ENCODE measurements at places on chromosomes 4 and X. TPM values are rescaled to one million over a fixed set of nuclear protein-coding genes. Genes with fewer than 3 reads are reported as not detected.

VGLL1 gene
- not detected for total RNA-seq

TRIM60 gene
- total RNA-seq: not detected

STBD1 gene
- 3.6 TPM for total RNA-seq

DNA sequence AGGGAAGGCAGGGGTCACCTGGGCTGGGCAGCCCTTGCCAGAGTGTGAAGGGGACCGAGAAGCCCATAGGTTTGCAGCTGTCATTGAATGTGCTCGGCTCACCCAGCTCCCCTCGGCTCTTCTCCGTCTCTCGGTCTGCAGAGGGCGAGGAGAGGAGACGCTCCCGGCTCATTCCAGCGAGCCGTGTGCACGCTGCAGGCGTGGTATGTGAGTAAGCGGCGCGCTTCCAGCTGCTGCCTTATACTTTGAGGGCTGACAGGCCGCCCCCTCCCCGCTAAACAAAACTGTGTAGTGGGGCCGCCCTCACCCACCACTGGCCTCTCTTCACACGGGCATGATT is 23.0 kb upstream of the BCORL1 start:
- DNase-seq: no peak

DNA sequence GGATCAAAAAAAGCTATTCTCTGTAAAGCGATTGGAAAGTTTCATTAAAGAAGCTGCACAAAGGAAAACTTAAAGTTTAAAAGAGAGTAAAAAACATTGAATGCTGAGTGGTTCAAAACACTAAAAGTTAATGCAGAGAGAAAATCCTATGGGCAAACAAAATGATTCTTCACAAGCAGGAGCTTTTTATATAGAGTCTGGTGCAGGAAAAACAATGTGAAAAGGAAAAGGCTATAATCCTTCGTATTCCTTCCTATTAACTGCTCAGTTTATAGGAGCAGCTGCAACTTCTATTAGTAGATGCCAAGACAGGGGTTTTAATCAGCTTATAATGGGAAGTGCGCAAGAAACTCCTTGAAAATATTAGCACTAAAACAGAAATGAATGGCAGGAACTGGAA is 100.7 kb downstream of the PDGFC start:
- no peak for DNase-seq

DNA sequence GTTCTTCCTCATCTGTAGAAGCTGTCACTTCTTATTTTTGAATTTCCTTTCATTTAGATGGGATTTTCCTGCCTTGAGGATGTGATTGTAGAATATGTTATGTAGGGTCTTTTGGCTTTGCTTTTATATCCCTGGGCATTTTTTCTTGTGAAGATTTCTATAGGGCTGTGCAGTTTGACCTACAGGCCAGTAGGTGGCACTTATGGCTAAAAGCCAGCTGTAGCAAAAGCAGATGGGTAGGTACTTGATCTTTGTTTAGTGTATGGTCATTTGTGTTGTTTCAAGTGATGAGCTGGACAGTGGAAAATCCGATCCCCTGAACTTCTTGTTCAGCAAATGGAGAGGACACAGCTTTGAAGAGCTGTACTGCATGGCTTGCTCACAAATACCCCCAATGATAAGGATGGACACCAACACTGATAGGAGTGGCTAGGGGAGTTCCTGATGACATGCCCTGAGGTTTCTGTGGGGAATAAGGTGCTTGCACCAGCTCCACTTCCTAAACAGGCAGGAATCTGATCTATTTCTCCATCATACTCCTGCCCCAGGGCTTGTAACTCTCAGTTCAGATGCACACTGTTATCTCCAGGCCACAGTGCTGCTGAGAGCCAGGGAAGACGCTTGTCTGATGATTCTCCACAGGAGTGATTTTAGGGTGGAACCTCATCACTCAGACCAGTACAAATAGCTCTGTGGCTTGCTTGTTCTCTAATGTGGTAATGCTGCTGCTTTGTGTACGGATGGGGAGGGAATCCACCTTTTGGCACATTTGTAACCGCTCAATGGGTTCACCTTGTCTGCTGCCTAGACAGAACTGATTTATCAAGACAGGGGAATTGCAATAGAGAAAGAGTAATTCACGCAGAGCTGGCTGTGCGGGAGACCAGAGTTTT is 417.1 kb upstream of the MAGEB16 start:
- peak; percentile 1 for DNase-seq

GRCh38 chrX:114047558-114047957 is 536.3 kb upstream of the HTR2C start:
- DNase-seq: no peak

- no peak for DNase-seq
Observed at GRCh38 chr4:66949419-66949818, 595.9 kb downstream of the CENPC start.

DNA sequence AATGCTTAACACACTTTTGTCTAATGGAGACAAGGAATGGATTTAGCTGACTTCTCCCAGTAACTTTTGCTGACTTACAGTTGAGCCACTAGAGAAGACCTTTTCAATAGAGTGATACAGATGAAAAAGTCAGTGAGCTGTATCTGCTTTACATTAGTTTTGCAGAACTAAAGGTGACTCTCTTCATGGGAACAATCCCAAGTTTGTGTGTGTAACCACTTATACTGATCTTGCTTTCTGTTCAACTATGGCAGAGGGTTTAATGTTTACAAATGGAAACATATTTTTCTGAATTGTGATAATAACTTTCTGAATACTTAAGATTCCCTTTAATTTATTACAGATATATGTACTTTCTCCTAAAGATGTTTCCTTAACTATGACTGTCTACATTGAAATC is 182.6 kb upstream of the PUDP start:
- peak; percentile 62 for DNase-seq

DNA sequence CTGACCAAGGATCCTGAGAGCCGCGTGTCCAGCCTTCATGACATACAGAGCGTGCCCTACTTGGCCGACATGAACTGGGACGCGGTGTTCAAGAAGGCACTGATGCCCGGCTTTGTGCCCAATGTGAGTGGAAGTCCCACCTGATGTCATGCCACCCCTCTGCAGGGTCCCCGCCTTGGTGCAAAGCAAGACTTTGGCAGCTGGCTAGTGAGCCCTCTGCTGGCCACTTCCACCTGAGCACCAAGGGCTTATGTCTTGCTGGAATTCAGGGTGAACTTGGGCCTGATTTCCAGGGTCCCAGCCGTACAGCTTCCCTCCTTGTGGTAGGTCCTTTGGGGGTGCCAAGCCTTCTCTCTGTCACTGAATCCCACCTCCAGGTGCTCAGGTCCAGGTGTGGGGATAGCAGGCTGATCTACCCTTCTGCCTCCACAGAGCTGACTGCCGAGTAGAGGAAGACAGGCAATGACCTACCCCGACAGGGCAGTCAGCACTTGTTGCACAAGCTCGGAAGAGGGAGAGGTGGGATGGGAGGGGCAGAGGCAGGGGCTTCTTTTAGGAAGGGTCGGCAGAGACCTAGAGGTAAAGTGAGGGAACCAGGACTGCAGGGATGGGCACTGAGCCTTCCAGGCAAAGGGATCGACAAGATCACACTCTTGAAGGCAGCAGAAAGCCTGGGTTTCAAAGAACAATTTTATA is 248.1 kb downstream of the EVC2 start:
- peak; percentile 19 for DNase-seq

DNA sequence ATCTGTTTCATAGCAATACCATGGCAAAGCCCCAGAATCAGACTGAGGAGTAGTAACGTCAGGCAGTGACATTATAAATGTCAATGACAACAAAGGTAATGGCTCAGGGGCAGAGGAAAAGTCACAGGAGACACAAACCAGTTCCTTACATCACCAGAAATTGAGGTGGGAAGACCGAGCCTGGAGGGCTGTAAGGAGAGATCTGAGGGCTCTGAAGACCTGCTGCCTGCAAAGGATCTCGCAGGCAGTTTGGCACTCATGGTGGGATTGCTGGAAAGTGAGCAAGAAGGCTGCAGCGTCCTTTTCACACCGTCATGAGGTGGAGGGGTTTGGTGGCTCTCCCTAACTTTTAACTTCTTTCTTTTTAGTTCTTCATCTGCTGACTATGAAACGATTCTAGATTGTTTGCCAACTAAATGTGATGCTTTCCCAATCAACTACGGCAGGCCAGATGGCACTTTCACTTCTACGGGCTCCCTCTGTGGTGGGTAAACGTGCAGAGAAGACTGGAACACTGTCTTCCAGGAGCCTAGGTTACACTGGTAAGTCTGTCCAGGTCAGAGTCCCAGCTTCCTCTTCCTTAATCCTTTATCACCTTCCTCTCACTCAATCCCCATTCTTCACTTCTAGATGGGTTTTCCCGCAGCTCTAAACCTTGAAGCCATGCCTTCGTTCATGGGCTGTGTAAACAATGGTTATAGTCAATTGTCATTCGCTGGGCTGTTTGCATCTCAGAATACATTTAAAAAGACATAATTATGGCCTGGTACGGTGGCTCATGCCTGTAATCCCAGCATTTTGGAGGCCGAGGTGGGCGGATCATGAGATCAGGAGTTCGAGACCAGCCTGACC is 58.2 kb downstream of the TBC1D9 start:
- no peak for DNase-seq
